Colonic mucosa (tissue), 4 donors: ENCODE measurements at places on chromosomes 7 and 10.

GRCh38 chr10:69383558-69383957, 33.2 kb downstream of the TACR2 start:
- no peak for DNase-seq

- no peak for DNase-seq
These were observed 282.7 kb upstream of the ZNF32 start for GRCh38 chr10:43931308-43931930.

DNA sequence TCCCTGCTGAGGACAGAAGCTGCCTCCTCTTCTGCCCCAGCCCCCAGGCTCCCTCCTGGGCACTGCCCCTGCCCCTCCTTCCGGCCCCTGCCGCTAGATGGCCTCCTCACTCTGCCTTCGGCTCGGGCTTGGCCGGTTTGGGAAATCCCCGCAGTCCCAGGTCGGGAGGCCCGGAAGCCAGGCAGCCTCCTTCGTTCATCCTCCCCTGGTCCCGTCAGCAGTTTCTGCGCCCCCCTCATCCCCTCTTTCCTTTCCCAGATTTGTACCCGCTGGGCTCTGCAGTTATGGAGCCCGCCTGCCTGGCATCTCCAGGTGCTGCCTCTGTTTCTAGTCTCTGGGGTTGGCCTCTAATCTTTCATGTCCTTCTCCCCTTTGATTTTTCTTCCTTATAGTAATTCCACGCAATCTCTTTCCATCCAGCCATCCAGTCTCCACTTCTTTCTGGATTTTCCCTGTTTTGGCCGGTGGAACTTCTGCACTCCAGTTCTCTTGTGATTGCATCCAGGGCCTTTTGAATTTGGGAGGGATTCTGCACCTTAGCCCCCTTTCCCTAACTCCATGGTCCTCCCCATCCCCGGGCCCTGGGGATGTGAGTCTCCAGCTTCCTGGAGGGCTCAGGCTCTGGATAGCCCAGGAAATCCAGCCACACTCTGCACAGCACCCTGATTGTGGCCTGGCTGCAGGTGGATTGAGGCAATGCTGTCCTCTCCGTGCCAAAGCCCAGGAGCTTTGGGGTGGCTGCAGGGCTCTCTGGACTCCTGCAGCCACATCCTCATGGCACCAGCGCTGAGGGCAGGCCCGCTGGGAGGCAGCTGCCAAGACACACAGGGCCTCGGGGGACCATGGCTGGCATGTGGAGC, 3.3 kb upstream of the SHH start:
- DNase-seq, result peak; percentile 82

DNA sequence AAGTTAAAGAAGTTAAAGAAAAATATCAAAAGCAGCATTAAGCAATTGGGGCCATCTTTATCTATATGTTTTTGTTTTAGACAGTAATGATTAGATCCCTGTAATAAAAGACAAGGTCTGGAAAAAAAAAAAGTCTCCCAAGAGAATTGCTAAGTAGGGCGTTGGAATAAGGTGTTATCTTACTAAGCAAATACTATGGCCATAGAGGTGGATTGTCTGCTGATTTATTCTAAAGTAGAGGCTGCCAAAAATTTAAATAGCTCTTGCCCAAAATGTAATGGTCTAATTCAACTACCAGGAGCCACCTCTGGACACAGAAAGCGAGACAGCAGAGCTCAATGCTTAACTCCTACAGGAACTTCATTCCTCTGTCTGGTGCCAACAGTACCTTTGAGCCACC, 71.6 kb downstream of the HERPUD2 start:
- DNase-seq, result no peak

DNA sequence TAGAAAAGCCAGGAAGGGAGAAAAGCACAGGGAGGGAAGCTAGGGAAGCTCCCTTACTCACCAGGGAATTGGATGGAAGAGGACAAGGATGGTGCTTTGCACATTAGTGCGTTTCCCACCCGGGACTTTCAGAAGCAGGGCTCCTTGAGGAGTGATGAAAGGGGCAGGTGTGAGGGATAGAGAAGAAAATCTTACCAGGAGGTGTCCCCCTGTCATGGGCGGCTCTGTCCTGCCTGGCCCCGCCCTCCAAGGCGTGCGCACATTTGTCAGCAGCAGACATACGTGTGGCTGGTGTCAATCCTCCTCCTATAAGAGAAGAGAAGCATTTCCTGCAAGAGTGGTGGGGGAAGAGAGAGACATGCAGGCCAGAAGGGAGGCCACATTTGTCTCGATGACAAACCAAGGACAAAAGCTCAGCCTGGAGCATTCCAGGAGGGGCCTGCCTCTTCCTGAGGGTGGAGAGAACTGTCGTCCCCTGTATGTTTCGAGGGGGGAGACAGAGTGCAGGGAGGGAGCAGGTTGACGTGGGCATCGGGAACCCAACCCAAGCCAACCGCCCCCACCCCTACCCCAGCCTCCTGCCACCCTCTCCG, 47.4 kb upstream of the COMTD1 start:
- DNase-seq, result no peak

- no peak for DNase-seq
These were observed 7.5 kb upstream of the LRRN3 start for GRCh38 chr7:111083413-111083812.

DNA sequence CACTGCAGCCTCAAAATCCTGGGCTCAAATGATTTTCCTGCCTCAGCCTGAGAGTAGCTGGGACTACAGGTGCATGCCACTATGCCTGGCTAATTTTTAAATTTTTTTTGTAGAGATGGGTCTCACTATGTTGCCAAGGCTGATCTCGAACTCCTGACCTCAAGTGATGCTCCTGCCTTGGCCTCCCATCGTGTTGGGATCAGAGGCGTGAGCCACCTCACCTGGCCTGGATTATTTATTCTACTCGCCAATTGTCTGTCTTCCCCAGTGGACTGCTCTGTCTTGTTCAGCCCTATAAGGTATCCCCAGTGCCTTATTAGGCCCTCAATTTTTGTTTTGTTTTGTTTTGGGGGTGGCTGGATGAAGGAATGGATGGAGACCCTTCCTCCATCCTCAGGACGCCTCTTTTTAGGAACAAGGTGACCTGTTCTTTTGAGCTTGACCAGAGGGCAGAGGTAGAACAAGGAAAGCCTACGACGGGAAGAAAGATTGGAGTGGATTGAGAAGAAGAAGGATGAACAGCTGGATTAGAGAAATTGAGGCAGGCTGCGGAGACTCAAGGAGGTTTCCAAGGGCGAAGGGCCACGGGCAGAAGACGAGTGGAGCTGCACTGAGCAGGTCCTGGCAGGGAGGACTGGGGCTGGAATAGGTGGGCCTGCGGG, 541 bp upstream of the DENND10 start:
- no peak for DNase-seq

DNA sequence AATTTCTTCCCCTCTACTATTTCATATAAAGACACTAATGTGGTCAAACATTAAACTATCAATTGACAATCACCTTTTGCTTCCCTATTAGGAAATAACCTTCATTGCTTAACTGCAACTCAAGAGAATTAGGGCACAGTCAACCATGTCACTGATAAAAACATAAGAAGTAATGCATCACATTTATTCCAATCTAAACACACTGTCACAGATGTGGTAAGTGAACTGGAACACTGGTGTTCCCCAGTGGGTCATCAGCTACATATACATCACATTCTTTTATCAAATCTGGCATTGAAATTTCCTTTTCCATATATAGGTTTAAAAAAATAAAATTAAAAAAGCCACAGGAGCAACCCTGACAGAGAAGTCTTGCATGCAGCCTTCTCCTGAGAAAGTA, 3.7 kb downstream of the TRIL start:
- DNase-seq, result no peak

- DNase-seq, result no peak
These were observed 230.3 kb upstream of the PRSS58 start for GRCh38 chr7:142488036-142488633.

DNA sequence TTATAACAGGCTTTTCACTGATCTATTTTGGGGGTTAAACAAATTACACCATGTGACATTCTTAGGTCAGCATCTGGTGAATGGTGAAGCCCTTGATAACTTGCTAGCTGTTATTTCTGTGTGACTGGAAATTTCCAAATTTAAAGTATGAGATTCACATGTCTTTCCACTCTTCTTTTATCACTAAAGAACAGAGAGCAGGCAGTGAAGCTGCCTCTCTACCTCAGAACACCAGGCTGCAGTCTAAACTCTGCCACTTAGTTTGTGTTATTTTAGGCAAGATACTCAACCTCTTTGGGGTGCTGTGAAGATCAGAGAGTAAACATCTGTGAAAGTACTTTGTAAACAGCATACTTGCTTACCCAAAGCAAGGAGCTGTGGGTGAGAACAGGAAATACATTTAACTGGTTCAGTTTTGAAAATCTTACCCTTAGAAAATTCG, 15.5 kb upstream of the SP4 start:
- DNase-seq, result no peak

DNA sequence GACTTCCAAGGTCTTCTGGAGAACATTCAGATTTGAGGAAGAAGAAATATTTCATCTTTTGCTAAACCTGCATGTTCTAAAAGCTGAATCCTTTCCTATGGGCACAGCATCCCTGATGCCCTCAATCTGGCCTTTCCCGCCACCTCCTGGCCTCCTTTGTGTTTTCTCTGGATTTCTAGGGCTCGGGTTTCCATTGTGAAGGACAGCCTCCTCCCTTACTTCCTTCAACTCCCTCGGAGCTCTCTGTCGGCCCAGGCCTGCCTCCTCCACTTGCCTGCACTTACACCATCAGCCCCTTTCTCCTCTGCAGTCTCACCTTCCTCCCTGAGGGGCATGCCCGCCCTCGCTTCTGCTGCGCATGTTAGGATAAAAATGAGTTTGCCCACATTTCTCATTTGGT, 75.4 kb downstream of the WIPF3 start:
- no peak for DNase-seq

- no peak for DNase-seq
These were observed 287.3 kb downstream of the SDK1 start for GRCh38 chr7:3588341-3588740.

DNA sequence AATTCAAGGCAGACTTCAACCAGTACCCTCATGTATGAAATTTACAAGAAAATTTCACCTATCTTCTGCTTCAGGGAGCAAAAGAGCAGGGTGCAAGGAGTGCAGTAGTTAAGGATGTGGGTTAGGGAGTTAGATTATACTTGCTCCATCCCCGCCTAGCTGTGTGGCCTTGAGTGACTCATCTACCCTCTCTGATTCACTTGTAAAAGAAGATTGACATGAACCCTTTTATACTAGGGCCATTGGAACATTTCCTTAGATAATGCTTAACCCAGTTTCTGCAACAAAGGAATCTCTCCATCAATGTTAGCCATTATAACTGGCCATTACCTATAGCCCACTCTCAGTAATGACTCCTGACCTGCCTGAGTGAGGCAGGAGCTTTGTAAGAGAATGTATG, 10.2 kb upstream of the HSPA12A start:
- DNase-seq, result no peak

DNA sequence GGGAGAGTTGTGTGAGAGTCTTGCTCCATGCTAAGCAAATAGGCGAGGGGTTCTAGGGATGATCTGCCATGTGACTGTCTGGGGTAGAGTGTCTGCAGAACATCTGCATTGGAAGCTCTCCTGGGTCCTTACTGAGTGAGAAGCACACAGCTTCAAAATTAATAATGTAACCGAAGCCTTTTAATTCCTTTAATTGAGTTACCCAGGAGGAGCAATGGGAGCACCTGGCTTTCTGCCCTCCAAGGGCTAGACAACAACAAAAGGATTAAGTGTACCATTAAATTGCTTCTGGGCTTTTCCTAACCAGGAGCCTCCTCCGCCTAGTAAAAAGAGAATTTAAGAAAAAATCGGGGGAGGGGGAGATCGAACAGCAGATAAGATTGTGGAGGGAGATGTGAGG, 102.0 kb upstream of the TBX20 start:
- DNase-seq, result no peak

DNA sequence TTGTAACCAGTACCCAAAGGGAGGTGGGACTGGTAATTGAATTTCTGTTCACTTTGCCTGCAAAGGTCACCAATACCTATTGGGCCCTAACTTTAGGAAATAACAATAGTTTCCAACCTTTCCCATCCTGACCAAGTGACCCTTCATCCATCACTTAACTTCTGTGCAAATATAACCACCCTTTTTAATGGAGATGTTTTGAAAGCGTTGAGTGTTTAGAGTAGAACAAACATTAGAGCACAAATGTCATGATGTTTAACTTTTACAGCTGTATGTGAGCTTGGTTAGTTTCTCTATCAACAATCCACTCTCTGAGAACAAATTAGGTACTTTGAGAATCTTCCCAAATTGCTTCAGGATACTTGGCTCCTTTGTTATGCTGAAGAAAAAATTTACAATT, 66.4 kb downstream of the MET start:
- DNase-seq, result no peak

GRCh38 chr7:142263598-142264380, 5.9 kb upstream of the PRSS58 start:
- no peak for DNase-seq
